ENCODE measurements at places on chromosomes 12 and 14.

- DNase-seq, result no peak
Measured at GRCh38 chr12:59636945-59637691, 41.3 kb downstream of the SLC16A7 start.

DNA sequence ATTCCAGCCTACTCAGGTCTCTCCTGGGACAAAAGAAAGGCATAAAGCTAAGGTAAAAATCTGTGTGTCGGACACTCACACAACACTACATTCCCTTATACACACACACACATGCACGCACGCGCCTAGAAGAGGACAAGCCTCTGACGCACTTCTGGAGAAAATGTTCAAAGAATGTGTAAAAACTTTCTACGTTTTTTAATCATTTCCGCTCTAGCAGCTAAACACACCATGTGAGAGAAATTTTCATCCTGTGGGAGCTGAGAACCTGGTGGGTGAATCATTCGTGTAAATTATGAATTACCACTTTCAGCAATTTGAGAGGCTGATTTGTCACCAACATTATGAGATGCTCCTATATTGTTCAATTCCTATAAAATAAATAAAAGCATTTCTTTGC, 494.5 kb downstream of the TMEM132D start:
- no peak for DNase-seq

GRCh38 chr14:100683578-100683977, 43.1 kb upstream of the DLK1 start:
- no peak for DNase-seq

DNA sequence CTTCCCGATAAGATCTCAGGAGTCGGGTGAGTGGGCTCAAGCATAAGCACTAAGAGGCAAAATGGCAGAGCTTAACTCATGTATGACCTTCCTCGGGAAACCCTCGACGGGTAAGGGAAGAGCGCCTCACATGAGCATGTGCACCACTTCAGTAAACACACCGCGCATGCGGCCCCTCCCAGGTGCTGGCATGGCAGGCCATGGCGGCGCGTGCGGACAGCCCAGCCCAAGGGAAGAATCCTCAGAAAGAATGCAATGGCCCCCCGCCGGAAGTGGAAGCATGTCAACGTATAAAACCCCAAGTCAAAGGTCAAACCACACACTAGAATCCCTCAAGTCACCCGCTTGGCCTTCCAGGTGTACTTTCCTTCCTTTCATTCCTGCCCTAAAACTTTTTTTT, 6.6 kb upstream of the TNFAIP2 start:
- no peak for DNase-seq

GRCh38 chr12:63276537-63277365, 125.8 kb upstream of the AVPR1A start:
- DNase-seq, result no peak

DNA sequence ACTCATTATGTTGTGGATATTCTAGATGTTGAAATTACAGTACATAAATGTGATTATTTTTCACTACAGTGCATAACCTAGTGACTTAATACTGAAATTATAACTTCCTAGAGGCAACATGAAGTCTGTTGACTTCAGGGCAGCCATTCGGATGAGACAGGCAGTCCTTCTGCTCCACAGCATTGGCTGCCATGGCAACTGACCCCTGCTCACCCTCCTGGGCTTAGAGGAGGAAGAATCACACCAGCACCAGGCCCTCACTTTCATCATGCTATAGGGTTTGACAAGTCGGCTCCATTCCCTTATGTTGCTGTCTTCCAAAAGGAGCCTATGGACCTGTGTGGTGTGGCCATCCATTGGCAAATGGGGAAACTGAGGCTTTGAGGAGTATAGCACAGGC, 233.5 kb upstream of the TMEM132C start:
- DNase-seq, result no peak

Data from globus pallidus (tissue), 1 donor.